Stimulated activated CD4-positive, alpha-beta T cell treated with anti-CD3 and anti-CD28 coated beads, Interleukin-2, amount 100 ng/mL, for 24 hours (primary cell): ENCODE measurements at places on chromosomes 13 and 19.
A peak's percentile ranks its signal among the peaks of the same experiment; 100 is the strongest.

DNA sequence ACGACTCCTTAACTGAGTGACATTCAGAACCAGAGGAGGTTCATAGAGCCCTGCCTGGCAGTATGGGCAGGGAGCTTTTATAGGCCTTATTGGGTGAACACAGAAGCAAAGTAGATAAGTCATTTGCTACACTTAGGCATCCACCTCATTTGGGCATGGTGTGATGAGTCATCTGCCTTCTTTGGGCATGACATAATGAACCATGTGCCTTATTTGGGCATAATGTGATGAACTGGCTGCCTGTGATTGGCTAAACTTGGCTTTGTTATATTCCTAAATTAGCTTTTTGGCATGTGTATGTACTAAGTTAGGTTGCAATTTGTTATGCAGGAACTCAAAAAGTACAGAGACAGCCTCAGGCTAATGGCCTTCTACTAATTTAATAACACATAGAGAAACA lies 2210.2 kb upstream of the PCDH20 start:
- DNase-seq: no peak

- DNase-seq: peak; percentile 85
These were observed 2.2 kb downstream of the FLT3LG start for GRCh38 chr19:49475995-49476880.

- DNase-seq: no peak
These were observed 8.9 kb downstream of the ZC3H4 start for GRCh38 chr19:47104680-47105079.

- DNase-seq: no peak
These were observed 300.4 kb downstream of the DLEU7 start for GRCh38 chr13:50543141-50543540.

GRCh38 chr13:76830805-76831204 lies 55.4 kb downstream of the KCTD12 start:
- no peak for DNase-seq

DNA sequence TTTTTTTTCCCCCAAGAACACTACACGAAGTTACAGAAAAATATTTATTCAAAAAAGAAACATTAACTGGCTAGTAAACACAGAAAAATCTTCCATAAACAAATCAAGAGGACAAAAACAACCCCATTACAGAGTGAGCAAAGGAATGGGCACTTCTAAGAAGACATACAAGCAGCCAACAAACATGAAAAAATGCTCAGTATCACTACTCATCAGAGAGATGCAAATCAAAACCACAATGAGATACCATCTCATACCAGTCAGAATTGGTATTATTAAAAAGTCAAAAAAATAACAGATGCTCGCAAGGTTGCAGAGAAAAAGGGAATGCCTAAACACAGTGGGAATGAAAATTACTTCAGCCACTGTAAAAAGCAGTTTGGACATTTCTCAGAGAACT lies 131.7 kb downstream of the UGGT2 start:
- DNase-seq: no peak

DNA sequence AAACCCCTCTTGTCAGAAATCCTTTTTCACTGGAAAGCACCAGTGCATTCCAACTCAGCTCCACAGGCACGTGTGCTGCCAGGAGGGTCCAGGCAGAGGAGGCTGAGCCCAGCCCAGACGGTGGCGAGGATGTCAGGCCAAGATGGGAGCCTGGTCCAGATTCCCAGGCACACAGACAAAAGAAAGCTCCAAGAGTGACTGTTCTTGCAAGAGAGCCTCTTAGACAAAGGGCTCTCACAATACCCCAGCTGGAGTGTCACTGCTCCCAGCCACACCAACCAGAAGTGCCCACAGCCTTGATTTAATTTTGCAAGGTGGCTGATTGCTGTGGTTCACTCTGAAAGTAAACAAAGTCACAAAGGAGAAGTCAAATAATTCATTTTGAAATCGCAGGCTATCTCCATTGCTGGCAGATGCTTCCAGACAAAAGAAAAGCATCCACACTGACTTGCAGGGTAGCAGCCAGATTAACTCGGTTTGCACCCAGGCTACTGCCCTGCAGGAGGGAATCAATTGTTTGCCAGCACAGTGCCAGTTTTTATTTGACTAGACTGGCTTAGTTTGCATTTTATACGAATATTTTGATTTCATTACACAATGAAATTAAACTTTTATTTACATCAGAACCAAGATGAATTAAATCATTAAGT lies 95.1 kb downstream of the RAB20 start:
- no peak for DNase-seq

GRCh38 chr13:46982856-46983582 lies 86.2 kb upstream of the HTR2A start:
- DNase-seq: no peak

GRCh38 chr19:56969156-56969555 lies 128.6 kb upstream of the PEG3 start:
- no peak for DNase-seq

DNA sequence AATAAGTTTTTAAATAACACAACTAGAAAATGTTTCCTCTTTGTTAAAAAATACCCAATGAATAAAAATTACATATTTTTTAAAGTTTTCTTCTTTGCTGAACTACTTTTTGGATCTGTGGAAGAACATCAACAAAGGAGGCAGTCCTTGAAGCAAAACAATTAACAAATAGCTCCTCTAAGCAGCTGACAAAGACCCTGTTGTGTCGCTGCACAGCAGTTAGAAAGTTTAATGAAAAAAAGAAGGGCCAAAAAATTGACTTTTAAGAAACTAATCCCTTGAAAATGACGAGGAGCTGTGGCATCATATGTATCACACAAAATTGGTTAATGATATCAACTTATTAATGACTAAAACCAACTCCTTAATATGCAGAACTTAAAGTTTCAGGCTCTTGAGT lies 72.1 kb downstream of the SLITRK1 start:
- no peak for DNase-seq

- DNase-seq: no peak
These were observed 9.9 kb upstream of the MEIS3 start for GRCh38 chr19:47429140-47429793.

GRCh38 chr13:44622708-44623107 lies 46.6 kb upstream of the TSC22D1 start:
- no peak for DNase-seq

DNA sequence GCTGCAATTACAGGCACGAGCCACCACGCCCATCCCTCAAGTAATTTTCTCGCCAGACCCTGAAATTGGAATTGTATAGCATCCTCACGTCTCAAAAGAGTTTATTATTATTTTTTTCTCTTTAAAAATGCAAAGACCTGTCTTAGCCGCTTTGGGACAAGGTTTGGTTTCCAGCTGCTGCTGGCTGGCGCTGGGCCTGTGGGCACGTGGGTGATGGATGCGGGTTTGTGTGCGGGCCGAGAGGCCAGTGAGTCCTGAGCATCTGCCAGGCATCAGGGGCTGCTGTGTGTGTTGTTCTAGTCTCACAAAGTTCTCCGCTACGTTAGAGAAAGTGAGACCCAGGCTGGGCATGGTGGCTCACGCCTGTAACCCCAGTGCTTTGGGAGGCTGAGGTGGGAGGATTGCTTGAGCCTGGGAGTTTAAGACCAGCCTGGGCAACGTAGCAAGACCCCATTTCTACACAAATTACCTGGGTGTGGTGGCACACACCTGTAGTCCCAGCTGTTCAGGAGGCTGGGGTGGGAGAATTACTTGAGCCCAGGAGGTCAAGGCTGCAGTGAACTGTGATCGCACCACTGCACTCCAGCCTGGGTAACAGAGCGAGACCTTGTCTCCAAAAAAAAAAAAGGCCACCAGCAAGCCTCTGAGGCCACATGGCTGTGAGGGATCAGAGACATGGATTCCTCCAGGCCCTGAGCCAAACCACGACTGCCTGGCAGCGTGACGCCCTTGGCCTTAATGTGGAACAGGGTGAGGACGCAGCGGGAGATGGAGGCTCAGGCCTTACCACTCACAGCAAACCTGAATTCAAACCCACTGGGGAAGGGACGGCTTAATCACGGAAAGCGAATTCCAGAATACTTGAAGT lies 4.7 kb upstream of the TMPRSS9 start:
- no peak for DNase-seq

- no peak for DNase-seq
These were observed 7.1 kb downstream of the LILRB2 start for GRCh38 chr19:54273821-54274220.

GRCh38 chr19:14830702-14831101 lies 4.3 kb downstream of the OR7A5 start:
- no peak for DNase-seq

- no peak for DNase-seq
These were observed 28.0 kb downstream of the FRY start for GRCh38 chr13:32059511-32059984.

DNA sequence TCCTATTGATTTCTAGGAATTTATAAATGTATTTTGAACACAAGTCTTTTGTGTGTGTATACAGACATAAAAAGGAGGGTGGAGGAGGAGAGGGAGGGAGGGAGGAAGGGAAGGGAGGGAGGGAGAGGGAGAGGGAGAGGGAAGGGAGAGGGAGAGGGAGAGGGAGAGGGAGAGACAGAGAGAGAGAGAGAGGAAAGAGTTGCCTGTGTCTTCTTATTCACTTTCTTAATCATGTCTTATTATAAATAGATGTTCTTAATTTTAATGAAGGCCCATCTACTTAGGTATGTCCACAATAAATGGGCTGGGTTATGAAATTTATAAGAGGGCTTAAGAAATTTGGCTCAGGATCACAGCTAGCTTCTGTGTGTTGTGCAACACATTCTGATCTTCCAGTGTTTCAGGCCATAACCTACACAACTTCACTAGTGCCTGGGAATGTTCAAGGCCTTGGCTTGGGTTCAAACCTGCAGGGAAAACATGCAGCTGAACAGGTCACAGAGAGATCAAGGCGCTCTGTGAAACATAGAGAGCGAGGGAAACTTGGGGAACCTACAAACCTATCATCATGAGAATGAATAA lies 39.3 kb downstream of the ZNF45 start:
- no peak for DNase-seq

DNA sequence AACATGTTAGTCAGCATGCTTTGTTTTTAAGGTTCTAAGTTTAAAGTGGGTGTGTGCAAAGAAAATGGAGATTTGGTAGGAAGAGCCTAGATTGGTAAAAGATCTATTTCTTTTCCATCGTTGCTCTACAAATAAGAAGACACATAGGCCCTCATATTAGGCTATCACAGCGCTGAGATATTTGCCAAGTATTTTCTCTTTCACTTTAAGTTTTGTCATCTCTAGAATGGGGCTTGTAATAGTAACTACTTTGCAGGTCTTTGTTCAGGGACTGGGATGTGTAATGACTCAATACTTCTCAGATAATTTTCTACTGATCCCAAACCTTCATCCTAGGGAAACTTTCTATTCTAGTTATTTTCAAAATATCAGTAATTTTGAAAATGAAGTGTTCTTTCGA lies 917.7 kb upstream of the SLC10A2 start:
- DNase-seq: no peak

GRCh38 chr13:79434556-79434955 lies 28.5 kb upstream of the RBM26 start:
- no peak for DNase-seq

DNA sequence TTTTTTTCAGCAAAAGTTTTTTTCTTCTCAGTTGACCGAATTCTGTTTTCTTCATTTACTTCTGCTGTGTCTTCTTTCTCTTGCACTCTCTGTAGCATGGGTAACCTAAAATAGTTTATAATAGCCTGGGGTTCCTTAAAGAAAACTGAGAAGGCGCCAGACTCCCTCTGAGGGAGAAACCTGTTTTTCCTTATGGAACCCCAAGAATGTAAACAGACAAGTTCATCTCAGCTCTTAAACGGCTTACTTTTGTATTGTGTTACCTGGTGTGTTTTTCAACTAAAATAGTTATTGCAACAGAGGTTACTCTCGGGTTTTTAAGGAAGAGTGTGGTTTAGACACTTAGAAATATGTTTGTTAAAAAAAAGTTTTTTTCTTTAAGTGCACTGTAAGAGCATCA lies 23.8 kb upstream of the TM9SF2 start:
- DNase-seq: no peak

GRCh38 chr19:19176950-19177349 lies 6.9 kb upstream of the MEF2B start:
- DNase-seq: no peak

DNA sequence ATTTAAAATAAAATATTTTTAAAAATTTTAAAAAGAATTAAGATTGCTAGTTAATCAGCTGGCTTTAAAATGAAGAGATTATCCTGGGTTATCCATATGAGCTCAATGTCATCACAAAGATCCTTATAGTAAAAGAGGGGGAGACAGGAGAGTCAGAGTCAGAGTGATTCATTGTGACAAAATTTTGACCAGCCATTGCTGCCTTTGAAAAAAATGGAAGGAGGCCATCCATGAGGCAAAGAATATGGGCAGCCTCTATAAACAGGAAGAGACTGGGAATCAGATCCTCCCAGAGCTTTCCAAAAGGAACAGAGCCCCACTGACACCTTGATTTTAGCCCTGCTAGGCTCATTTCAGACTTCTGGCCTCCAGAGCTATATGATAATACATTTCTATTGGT lies 9.3 kb upstream of the RUBCNL start:
- no peak for DNase-seq

DNA sequence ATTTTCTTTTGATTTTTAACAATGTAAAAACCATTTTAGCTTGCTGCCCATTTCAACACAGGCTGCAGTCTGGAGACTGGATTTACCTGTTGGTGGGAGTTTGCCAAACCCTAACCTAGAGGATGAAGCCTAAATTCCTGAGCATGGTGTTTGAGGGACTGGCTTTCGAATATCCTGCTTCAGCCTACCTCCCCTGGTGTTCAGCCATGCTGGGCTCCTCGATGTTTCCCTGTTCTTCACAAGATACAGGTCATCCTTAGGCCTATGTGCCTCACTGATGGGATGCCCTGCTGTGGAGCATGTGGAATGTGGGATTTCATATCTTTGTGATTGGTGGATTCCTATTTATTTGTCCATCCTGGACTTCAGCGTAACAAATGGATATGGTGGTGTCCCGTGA lies 20.4 kb upstream of the ERCC5 start:
- DNase-seq: no peak

GRCh38 chr13:61086087-61086486 lies 329.6 kb downstream of the PCDH20 start:
- DNase-seq: no peak
